Suprapubic skin (tissue), 4 donors: ENCODE measurements at places on chromosomes 7 and 10.

GRCh38 chr10:127883516-127883915, 9.2 kb downstream of the CLRN3 start:
- DNase-seq: no peak

DNA sequence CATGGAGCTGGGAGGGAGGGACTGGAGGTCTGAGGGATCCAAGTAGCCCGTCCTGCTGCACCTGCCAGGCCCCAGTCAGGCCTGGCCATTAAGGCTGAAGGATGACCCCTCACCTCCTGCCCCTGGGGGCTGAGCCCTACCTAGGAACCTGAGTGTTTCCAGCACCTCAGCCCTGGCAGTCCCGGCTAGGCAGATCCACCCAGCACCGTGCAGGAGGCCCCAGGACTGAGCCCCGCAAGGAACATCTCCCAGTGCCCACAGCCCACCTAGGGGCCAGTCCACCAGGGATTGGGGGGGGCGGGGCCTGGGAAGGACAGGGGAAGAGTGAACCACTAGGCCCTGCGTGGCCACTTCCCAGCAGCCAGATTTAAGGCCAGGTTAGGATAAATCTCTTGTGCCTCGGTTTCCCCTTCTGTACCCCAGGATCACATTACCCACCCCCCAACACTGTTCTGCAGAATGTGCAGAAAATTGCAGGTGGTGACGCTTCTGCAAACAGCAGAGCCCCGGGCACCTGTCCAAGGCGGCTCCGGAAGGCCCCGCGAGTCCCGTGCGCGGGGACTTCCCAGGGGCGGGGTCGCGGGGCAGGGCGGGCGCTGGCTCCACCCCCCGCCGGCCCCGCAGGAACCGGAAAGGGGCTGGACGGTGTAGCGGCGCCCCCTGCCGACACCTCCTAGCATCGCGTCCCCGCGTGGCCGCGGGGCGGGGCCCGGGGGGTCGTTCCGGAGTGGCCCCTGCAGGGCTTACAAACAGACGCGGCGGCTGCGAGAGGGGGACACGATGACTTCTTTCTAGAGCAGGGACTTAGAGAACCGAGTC, 55.9 kb downstream of the PWWP2B start:
- DNase-seq: no peak

DNA sequence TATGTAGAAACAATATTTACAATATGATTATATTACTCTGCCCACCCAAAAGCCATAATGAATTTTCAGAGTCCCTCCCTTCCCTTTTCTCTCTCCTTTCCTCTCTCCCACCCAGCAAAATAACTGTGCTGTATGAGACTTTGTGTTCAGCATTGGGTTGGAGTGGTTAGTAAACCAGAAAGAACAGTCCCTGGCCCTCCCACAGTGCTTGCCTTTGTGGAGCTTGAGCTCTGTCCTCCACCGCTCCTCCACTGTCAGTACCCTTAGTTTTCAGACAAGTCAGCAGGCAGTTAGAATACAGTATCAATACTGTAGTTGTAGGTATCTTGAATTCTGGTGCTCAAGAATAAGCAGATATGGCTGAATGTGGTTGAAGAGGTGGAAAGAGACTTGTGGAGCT, 92.7 kb downstream of the CDK14 start:
- no peak for DNase-seq

DNA sequence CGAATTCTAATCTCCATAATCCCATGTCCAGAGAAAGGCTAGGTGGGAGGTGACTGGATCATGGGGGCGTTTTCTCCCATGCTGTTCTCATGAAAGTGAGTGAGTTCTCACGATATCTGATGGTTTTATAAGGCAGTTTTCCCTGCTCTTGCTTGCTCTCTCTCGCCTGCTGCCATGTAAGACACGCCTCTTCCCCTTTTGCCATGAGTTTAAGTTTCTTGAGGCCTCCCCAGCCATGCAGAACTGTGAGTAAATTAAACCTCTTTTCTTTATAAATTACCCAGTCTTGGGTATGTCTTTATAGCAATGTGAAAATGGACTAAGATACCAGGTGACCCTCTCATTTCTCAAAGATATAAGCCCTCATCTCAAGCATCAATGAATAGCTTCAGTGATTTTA, 1.1 kb upstream of the ACTA2 start:
- DNase-seq: no peak

GRCh38 chr7:45268013-45268412, 110.4 kb downstream of the RAMP3 start:
- no peak for DNase-seq

DNA sequence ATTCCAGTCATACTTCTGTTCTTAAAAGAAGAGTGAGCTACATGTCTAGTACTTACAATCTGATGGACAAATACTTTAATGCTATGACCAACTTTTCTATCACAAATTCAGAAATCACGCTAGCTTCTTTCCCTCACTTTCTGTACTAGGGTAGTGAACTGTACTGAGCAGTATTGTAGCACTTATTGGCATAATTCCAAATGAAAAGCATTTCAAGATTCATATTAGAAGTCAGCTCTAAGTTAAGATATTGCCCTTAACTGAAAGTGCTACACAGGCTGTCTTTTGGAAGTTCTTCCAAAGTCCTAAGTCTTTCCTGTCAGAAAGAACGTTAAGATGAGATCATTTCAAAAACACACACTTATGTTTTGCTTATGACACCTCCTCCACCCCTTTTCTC, 13.4 kb downstream of the P4HA1 start:
- DNase-seq: no peak

- DNase-seq: no peak
Measured at GRCh38 chr7:1745018-1745532, 75.0 kb downstream of the ELFN1 start.

- DNase-seq: no peak
Measured at GRCh38 chr7:144548556-144548955, 145.1 kb upstream of the NOBOX start.

- no peak for DNase-seq
Measured at GRCh38 chr10:124539935-124540641, 78.5 kb downstream of the LHPP start.

GRCh38 chr10:47322300-47323061, at the start of gene GDF2:
TSS of gene GDF2 (plus strand) at chr10:47322454. CDS start at chr10:47322669, 215 bp downstream.
- DNase-seq: peak; percentile 78

DNA sequence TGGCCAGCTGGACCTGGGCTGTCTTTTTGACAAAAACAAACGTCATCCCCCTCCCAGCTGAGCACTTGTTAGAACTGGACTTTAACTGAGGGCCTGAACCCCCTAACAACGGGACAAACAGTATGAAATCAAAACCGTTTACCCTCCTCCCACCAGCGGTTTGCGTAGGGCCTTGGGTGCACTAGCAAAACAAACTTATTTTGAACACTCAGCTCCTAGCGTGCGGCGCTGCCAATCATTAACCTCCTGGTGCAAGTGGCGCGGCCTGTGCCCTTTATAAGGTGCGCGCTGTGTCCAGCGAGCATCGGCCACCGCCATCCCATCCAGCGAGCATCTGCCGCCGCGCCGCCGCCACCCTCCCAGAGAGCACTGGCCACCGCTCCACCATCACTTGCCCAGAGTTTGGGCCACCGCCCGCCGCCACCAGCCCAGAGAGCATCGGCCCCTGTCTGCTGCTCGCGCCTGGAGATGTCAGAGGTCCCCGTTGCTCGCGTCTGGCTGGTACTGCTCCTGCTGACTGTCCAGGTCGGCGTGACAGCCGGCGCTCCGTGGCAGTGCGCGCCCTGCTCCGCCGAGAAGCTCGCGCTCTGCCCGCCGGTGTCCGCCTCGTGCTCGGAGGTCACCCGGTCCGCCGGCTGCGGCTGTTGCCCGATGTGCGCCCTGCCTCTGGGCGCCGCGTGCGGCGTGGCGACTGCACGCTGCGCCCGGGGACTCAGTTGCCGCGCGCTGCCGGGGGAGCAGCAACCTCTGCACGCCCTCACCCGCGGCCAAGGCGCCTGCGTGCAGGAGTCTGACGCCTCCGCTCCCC, at the start of gene IGFBP1:
Gene IGFBP1, plus strand, starts transcription at position 304 of the 808 bp plus-strand sequence. Its CDS starts 165 bp downstream, at position 469.
- DNase-seq: no peak

DNA sequence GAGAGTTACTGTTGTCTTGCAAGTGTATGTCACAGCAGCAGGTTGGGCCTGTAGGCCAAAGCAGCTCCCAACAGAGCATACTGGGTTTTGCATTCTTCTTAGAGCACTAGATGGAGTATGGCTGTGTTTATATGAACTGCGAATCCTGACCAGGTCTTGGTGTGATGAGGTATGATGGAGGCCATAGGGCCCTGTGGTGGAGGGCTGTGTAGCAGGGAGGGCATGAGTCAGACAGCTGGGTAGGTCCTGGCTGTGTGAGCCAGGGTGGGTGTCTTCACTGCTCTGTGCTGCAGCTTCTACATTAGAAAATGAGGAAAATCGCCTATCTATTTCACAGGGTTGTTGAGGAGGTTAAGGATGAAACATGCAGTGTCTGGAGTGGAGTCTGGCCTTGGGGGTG, 124.2 kb downstream of the BUB3 start:
- no peak for DNase-seq

DNA sequence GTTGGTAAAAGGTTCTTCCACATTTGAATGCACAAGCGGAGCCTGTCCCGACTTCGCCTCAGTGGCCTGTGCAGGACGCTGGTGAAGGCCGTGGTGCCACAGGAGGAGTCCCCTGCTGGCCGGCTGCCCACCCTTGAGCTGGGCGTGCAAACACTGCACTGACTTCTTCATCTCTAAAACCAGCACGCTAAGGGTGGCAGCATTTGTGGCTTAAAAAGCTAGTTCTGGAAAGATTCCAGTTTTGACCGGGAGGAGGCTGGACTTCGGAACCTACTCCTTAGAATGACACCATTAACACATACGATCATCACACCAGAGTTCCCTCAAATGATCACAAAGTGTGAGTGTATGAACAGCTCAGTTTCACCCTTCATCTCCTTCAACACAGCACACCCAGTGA, 102.4 kb downstream of the SMURF1 start:
- peak; percentile 76 for DNase-seq

GRCh38 chr7:6026820-6027311, 4.3 kb upstream of the ANKRD61 start:
- DNase-seq: no peak

- DNase-seq: no peak
Measured at GRCh38 chr10:3901370-3901769, 116.4 kb upstream of the KLF6 start.

DNA sequence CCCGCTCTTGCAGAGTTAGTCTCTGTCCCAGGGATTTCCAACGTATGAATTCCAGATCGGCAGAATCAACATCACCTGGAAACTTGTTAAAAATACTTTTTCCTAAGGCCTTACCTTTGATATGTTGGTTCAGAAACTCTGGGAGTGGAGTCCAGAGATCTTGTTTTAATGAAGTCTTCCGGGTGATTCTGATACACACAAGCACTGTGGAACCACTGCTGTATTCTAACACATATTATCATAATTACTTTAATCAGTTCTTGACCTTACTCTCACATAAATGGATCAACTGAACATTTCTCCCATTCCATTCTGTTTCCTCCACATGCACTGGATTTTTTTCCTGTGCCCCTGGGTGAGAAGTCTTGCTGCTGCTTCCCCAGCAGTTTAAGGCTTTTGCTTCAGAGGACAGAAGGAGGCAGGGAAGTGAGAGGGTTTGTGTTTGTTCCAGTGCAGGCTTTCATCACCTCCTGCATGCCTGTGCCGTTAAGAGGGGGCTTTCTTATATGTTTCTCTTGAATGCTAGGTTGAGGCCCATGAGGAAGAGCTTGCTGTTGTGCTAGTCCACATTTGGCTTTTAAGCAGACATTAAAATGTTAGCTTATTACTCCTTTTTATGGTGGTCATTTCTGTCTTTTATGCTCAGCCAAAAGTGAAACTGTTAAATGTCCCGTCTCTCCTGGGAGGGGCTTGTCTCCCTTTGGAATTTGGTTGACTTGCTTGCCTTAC, 32.4 kb downstream of the CCSER2 start:
- DNase-seq: no peak

GRCh38 chr10:102434394-102435132, 2.2 kb upstream of the CUEDC2 start:
- no peak for DNase-seq

- no peak for DNase-seq
Measured at GRCh38 chr7:47873762-47874161, 74.5 kb downstream of the PKD1L1 start.

DNA sequence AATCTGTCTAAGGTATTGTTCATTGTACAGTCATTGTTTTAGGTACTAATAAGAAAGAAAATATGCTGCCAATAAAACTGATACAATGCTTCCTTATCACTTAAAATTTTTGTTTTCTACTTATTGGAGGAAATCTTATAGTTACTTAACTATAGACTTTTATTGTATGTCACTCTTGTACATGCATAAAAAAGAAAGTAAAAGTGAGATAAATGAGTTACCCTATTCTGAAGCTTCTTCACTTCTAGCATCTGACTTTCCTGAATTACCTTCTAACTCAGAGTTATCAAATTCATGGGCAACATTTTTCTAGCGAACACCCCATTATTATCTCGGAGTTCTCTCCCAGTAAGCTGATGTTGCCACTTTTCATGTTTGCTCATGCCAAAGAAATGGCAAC, 504.9 kb downstream of the SH2D4B start:
- no peak for DNase-seq

GRCh38 chr10:4053940-4054339, 268.9 kb upstream of the KLF6 start:
- no peak for DNase-seq

DNA sequence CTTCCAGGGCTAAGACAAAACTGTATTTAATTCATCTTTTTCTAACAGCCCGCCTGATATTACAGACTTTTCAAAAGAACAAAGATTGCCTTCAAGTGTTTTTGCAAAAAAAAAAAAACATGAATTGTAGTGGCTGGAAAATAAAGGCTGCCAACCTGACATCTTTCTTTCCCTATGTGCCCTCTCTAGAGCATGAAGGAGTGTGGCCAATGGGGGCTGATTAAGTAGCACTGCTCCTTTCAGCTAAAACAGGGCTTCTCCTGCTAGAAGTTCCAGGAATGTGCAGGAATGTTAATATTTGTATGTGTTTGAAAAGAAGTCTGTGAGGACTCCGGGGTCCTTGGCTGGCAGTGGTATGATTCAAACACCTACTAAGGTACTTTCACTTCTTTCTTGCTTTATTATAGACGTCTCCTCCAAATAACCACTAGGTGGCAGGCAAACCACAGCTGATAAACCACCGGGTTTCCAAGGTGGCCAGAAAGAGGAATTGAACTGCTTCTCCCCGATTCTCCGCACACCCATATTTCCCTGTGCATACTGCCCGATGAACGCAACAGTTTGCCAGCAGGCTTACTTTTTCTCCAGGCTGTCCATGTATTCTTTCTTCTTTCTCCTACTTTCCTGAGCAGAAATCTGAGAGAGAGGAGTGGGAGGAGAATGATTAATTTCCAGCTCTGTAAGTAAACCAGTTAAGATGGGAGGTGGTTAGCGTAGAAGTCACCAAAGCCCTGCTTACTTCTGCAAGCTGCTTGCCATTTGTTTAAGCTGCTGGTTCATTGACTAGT, 56.8 kb upstream of the DGKI start:
- DNase-seq: no peak

- no peak for DNase-seq
Measured at GRCh38 chr7:123872908-123873307, 27.9 kb downstream of the HYAL4 start.
